Effector CD4-positive, alpha-beta T cell (primary cell): ENCODE measurements at places on chromosomes 1 and 21.

DNA sequence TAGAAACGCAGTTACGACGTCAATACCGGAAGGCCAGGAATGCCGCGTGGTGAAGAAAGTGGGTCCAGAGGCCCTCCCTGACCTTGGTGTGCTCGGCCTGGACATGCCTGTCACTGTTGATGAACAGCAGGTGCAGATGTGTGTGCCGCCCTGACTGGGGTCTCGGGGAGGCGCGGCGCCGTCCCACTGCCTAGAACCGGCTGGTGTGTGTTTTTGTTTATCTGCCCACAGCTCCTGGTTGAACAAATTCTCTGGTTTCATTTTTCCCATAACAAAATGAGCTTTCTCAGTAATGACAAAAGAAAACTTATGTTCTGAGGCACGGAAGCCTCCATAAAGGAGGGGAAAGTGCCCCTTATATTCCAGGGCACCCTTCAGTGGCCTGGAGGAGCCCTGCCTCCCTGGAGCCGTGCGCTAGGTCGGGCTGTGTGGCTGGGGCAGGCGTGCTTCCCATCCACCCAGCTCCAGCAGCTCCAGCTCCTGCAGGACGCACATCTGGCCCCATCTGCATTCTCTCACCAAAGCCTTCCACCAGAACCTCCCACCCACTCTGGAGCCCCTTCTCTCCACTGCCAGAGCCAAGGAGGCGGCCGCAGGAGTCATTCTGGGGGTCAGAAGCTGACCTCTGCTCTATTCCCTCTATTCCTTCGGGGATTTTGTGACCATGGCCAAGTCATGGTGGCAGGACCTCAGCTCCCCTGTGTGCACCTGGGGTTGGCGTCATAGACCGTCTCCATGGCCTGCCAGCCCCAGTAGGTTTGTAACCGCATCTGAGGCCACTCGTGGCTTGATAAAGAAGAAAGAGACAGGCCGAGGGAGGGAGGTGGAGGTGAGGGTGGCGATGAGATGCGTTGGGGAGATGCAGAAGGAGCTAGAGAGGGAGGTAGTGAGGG is 20.1 kb upstream of the COL18A1 start:
- no peak for DNase-seq

DNA sequence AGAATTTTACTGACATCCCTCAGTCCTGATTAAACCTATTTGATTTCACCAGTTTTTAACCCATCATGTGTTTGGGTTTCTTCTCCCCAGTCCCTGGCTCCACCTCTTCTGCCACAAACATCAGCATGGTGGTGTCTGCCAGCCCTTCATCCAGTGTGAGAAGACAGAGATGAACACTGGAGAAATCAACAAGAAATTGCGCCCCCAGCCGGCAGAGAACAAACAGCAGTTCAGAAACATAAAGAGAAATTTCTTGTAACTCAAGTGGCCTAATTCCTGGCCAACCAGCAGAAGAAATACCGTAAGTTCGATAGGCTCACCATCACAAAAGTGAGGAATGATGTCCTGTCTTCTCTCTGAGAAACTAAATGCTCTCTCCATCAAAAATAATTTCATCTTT is 18.3 kb downstream of the S100A11 start:
- no peak for DNase-seq

DNA sequence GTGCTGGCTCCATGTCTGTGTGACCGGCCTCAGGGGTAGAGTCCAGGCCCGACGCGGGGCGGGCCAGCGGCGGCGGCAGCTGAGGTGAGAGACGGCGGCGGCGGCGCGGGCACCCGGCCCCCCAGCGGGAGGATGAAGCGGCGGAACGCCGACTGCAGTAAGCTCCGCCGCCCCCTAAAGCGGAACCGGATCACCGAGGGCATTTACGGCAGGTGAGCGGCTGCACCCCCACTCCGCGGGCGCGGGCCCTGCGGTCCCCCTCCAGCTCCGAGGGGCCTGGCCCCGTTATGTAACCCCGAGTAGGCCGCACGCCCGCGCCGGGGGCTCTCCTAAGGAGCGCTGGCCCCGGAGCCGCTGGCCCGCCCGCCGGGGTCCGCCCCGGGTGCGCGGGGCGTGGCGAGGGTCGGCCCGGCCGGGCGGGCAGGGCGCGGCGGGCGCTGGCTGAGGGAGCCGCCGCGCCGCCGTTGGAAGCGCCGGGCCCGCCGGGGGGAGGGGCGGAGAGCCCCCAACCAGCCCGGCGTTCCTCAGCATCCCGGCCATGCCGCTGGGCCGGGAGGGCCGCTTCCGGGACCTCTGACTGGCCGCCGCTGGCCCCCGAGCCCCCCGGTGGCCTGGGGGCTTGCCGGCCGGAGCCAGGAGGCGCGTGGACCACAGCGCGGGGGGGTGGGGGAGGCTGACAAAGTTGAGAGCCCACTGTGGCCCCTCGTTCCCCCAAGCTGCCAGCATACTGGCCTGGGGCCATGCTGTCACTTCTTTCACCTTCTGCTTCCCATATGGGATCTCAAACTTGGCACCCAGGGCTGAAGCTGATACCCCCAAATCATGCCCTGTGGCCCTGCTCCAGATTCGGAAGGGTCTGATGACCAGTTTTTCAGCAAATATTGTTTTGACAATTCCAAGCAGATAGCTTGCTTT is 527 bp downstream of the MACO1 start:
- DNase-seq: peak; percentile 68

DNA sequence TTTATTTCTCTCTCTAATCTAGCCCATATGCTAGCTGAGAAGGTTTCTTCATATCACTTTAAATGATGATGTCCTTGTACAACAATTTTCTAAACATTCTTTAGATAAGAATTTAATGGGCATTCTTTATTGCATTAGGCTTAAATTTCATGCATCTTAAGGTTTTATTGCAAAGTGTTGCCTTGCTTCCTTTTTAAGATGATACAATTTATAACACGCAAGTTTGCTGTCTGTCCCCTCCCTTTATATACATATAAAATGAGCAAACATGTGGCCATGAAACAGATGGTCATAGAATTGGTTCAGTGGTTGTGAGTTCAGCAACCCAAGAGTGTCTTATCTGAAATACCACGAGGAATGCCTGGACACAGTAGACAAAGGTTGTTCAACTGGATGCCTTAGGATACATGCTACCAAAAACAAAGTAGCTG is 12.1 kb downstream of the NBPF3 start:
- no peak for DNase-seq

DNA sequence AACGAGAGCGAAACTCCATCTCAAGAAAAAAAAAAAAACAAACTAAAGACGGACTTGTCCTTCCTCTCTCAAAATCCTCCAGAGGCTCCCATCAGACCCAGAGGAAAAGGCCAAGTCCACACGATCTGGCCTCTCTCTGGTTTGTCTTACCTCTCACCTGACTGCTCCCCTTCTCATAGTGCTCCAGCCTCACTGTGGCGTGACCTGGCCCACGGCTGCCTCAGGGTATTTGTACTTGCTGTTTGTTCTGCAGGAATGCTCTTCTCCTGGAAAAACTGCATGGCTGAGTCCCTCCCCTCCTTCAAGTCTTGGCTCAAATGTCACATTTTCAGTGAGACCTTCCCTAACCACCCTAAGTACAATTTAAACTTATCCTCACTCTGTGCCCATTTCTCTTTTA is 8.0 kb upstream of the BRWD1 start:
- no peak for DNase-seq

DNA sequence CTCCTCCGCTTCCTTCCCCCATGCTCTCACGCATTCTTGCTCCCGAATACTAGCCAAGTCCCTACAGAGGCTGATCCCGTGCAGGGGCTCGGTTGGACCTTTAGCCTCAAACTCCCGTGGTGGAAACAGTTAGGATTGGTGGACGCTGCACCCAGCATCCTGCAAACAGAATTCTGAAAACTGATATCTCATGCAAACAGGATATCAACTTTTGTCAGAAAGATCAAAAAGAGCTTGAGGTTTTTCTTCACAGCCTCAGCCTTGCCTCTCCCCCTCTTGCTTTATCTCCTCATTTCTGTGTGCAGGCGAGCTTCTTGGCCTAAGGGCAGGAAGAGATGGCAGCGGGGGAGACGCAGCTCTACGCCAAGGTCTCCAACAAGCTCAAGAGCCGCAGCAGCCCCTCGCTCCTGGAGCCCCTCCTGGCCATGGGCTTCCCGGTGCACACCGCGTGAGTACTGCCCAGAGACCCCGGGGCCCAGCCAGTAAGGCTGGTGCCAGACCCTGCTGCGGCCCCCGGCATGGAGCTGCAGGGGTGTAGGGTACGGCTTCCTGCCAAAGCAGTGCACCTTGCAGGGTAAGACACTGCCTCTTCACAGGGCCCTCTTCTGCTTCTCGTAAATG is at the start of gene UBASH3A:
Gene UBASH3A (plus strand): TSS at position 292 of the 621 bp plus-strand sequence. CDS start 44 bp downstream, at position 336.
- peak; percentile 37 for DNase-seq

DNA sequence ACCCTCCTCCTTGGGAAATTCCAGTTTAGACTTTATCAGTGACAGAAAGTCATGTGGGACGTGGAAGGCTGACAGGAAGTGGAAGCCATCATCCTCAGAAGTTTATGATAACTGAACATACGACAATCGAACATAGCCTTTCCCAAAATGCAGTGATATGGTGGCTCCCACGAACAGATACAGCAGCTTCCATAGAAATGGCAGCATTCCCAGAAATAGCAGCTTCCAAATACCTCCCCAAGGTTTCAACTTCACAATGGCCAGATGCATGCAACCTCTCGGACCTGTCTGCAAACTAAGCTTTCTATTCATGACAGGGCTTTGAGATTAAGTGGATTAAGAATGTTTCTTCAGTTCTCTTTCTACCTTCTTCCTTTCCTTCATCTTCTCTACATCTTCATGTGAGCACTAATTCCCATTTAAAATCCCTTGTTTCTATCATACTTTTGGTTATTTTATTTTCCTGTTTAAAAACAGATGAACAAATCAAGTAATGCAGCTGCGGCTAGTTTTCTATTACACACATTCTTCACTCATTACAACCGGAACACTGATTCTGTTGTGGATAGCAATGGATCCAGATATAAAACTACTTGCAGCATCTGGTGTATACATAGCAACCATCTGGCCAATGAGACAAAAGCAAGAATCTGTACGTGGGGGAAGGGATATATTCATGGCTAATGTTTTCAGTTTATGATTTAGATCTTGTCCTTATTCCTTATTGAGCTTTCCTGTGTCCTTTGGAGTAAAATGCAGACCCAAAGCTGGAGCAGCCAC is 304.8 kb downstream of the BRINP3 start:
- DNase-seq: no peak

GRCh38 chr1:7386226-7387052 is 384.7 kb upstream of the VAMP3 start:
- no peak for DNase-seq

- DNase-seq: peak; percentile 6
These were observed 1.2 kb downstream of the SARS1 start for GRCh38 chr1:109214695-109215623.

DNA sequence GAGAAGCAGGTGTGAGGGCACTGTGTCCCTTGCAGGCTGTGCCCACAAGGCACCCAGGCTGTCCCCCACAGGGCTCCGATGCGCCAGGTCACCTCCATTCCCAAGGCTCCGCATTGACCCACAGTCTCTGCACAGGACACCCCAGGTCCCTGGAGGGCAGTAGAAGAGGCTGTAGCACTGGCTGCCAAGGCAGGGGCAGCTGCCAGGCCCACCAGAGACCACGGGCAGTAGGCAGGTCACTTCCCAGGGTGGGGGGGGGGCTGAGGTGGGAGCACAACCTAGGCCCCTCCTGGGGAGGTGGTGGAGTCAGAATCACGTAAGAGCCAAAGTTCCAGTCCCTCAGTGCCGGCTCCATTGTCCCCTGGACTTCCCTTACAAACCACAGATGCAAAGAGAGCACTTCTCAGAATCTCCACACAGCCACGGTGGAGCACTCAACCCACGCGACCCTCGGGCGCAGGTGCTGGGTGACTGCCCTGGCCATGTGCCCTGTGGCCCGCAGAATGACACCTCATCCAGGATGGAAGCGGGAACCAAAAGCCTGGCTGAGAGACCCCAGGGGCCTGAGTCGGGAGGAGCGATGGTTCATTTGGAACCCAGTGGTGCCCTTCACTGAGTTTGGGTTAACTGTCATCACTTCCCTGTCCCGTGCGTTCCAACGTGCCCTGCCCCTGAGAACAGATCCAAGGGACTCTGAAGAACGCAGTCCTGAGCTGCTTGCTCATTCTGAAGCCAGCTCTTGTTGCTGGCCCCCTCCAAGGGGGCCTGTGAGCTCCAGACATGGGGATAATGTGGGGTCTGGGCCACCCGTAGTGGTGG is 69.7 kb upstream of the PDE9A start:
- DNase-seq: no peak
